ENCODE measurements at places on chromosomes 3 and 15. TPM values are rescaled to one million over a fixed set of nuclear protein-coding genes. Genes with fewer than 3 reads are reported as not detected.

- peak; percentile 52 for DNase-seq
Observed at GRCh38 chr15:56732135-56732885, 999 bp downstream of the ZNF280D start.

- no peak for DNase-seq
Observed at GRCh38 chr15:58520464-58520863, 88.7 kb downstream of the LIPC start.

- no peak for DNase-seq
Observed at GRCh38 chr3:72391659-72392058, 456.6 kb downstream of the SHQ1 start.

- DNase-seq, result no peak
Observed at GRCh38 chr3:167116120-167116922, 263.8 kb downstream of the ZBBX start.

DNA sequence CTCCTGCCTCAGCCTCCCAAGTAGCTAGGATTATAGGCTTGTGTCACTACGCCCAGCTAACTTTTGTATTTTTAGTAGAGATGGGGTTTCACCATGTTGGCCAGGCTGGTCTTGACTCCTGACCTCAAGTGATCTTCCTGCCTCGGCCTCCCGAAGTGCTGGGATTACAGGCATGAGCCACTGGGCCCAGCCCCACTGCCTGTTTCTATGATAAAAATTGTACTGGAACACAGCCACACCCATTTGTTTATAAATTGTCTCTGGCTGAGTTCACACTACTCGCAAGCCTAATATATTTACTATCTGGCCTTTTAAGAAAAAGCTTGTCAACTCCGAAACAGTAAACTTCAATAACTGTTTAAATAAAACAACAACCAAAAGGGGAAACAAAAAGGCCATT lies 309.4 kb upstream of the WNT5A start:
- no peak for DNase-seq

ABHD6 gene
- total RNA-seq, result 17.2 TPM

DNA sequence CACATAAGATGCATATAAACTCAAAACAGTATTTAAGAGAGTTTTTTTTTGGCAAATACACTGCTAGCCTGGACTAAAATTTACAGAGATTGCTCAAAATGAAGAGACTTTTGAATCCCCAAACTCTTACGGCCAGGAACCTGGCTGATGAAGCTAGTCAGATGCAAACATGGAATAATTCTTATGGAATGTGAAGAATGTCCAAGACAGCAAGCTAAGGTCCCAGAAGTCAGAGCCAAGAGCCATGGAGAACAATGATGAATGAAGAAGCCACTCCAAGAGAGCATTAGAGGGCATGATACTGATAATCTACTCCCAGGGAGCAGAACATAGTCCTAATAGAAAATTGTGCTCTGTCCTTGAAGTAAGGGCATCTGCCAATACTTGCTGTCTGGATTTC lies 705.5 kb downstream of the DIPK2A start:
- DNase-seq, result no peak

DNA sequence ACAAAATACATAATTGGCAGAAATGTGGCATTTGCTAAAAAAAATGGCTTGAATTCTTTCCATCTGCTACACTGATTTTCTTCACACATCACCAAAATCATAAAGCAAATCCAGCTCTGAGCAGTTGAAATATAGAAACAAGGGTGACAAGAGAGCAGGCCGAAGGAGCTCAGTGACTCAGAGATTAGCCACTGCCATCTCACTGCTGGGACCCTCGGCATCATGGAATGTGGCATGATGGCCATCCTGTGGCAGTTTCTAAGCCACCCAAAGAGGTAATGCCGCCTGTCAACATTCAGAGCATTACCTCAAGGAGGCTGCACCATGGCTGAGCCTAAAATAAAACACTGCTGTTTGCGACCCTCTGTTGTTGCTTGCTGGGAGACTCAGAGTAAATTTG lies 80.5 kb upstream of the OSBPL11 start:
- DNase-seq, result no peak

HHATL gene
- total RNA-seq, result not detected

Measured in G401 (cell line).